Stimulated activated CD4-positive, alpha-beta T cell treated with anti-CD3 and anti-CD28 coated beads, Interleukin-2, amount 100 ng/mL, for 4 hours (primary cell): ENCODE measurements at places on chromosomes 11 and 22.

DNA sequence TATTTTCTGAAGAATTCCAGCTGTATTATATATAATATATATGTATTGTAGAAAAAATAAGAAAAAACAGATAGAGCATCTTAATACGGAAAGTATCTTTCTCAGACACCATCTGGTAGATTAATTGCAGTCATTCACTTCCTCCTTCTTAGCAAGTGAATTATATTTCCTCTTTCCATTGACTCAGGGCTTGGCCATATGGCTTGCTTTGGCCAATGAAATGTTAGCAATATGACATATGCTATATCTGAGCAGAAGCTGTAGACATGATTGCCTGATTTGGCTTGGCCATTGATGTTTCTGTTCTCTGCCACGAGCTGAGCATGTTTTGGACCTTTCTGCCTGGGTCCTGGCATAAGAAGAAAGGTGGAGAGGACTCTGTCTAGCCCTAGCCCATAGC lies 34.4 kb upstream of the ZBED5 start:
- DNase-seq, result no peak

DNA sequence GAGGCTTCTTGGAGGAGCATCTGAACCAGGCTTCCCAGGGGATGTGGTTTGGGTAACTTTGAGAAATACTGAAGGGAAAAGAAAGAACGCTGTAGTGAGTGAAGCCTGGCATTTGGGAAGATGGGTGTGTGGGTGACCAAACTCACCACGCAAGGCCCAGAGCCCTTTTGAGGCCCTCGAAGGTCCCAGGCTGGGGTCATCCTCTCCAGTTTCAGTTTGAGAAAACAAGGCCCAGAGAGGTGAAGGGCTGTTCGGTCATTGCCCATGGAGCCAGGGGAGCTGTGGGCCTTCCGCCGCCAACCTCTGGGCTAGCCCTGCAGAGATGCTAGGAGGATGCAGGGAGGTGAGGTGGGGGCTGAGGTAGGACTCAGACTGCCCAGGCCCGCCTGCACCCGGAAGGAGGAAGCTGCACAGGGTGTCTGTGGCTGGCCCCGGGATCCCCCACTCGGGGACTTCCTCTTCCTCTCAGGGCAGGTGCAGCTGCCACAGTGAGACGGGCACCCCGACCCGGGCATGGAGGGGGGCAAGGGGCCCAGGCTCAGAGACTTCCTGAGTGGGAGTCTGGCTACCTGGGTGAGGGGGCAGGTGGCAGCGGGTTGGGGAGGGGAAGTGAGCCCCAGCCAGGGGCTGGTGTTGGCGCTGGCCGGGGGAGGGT lies at the start of gene CCDC88B:
CCDC88B (plus strand) TSS at position 451 of the 655 bp plus-strand sequence; CDS start at position 514, 63 bp downstream.
- peak; percentile 66 for DNase-seq

- DNase-seq, result no peak
These were observed 11.8 kb downstream of the C11orf96 start for GRCh38 chr11:43954241-43954640.

DNA sequence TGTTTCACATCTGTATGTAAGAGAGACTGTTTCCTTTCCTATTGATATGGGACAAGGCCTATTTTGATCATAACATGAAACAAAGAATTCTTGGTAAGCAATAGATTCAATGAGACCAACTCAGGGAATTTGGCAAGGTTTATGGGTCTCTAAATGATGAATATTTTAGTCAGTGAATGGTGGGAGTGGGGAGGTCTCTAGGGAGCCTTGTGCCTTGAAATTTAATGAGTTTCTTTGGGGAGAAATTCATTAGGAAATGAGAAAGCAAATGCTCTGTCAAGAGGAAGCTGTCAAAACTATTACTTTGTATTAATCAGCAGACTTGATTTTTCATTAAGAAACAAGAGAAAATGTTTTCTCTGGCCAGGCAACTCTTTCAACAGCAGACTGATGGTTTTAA lies 921.7 kb upstream of the API5 start:
- no peak for DNase-seq

DNA sequence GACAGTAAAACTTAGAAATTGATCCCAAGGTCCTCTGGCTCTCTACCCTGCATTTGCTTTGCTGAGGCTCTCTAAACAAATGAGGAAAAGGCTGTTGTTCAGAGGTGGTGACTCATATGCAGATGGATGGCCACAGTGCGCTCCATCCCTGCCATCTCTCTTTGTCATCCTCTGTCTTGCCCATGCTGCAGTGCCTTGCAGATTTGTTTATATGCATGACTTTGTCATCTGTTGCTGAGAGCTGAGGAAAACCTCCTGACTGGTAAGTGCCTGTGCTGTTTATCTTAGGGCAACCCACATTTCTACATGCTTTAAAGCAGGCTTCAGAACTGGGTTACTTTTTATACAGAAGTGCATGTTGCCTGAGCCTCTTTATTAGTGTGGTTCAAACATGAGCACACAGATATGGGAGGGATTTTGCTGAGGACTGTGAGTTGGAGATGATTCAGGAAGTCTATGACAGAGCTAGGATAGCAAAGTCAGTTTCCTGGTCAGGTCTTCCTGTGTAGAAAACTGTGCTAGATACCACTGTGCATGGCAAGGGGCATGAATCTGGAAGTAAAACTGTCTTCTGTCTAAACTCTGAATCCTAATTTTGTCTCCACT lies 57.4 kb downstream of the JAM3 start:
- no peak for DNase-seq

DNA sequence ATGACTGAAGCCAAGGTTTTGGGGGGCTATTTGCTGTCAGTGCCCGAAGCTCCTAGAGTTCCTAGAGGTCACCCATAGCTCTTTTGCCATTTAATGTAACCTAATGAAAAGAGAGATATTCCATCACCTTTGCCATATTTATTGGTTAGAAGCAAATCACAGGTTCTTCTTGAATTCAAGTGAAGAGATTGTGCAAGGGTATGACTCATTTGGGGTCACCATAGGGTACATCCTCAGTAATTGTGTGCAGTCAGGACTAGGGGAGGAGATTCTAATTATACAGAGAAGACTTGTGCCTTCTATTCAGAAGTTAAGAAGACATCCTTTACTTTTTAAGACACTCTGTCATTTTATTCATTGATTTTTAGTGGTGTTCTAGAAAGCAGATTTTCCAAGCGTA lies 6.9 kb upstream of the PRAME start:
- DNase-seq, result no peak

DNA sequence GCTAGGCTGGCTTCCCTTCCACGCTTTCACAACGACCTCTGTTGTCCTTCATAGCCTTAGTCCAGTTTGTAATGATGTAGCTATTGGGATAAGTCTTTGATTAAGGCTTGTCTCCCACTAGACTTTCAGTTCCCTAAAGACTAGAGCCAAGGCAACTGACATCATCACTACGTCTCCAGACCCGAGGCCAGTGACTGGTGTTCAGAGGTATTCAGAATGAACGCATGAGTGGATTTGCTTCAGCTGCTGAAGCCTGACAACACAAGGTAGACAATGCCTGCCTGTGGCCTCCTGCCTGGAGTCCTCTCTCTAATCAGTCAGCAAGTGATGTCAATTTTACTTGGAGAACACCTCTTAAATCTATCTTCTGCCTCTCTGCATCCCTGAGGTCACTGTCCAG lies 13.6 kb downstream of the EFCAB6 start:
- DNase-seq, result no peak

DNA sequence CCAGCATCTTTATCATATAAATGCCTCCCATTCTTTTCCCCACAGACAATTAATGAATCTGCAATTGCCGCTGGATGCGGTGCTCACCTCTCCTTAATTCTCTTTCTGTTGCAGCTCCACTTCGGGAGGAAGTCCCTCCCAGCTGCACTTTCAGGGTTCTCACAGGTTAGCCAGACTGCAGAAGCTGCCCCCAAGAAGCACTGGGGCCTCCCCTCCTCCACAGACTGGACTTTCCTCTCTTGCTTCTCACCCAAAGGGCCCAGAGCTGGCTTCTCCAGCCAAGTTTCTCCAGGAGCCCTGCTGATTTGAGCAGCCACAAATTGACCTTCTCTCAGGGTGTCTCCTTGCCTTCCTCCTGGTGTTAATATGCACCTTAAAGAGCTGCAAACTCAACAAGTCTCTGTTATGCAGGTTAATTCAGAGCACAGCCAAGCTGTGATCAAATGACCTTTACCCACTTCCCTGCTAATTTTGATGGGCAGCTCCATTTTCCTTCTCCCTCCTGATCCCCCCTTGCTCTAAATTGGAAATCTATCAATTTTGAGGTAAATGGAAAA lies 298.9 kb downstream of the BUD13 start:
- DNase-seq, result no peak

- DNase-seq, result no peak
These were observed 1.9 kb upstream of the GRAMD1B start for GRCh38 chr11:123428116-123428715.

DNA sequence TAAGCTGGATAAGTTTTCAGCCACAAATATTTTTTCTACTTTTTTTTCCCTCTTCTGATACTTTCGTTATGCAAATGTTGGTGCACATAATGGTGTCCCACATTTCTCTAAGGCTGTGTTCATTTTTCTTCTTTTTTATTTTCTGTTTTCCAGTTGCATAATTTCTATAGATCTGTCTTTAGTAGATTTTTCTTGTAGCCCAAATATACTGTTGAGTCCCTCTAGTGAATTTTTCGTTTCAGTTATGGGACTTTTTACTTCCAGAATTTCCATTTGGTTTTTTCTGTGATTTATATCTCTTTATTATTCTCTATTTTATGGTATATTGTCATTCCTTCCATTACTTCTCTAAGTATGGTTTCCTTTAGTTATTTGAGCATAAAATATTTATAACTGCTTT lies 72.0 kb downstream of the SWAP70 start:
- DNase-seq, result no peak

- DNase-seq, result no peak
These were observed 24.1 kb downstream of the IRAG1 start for GRCh38 chr11:10669258-10670033.

GRCh38 chr11:19746086-19746485 lies 33.4 kb downstream of the NAV2 start:
- no peak for DNase-seq

DNA sequence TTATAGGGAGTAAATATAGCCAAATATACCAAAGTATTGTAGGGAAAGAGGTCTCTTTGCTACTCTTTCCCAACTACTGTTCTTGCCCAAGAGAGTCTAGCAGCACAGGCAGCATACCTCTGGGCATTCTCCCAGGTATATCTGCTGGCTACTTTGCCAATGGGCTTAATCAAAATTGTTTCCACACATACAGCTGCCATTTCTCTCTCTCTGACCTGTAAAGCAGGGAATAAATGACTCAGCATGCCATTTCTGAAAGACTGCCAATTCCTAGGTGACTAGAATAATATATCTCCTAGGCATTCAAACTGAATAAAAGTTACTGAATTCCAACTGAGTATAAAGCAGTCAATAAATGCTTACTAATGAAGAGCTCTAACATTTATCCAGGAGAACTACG lies 44.6 kb downstream of the RDX start:
- no peak for DNase-seq

DNA sequence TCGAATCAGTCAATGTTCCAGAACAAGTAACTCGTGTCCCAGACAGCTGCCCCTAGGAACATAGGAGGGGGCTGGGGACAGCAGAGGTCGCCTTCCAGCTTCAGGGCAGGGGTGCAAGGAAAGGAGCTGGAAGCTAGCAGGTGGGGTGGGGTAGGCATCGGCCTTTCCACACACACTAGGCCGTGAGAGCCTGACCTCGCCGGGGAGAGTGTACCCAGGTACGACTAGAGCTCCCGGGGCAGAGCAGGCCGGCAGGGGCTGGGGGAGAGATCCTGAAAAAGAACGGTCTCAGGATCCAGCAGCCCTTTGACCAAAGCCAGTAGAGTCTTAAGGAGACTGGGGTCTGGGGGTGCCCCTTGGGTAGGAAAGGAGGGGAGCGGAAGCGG lies 1127.5 kb downstream of the BRD1 start:
- DNase-seq, result no peak

- DNase-seq, result no peak
These were observed 263.0 kb downstream of the OPCML start for GRCh38 chr11:133269267-133269666.

- DNase-seq, result no peak
These were observed 22.6 kb downstream of the GDPD4 start for GRCh38 chr11:77278595-77279506.

- no peak for DNase-seq
These were observed 52.9 kb upstream of the PRODH start for GRCh38 chr22:18988958-18989357.

DNA sequence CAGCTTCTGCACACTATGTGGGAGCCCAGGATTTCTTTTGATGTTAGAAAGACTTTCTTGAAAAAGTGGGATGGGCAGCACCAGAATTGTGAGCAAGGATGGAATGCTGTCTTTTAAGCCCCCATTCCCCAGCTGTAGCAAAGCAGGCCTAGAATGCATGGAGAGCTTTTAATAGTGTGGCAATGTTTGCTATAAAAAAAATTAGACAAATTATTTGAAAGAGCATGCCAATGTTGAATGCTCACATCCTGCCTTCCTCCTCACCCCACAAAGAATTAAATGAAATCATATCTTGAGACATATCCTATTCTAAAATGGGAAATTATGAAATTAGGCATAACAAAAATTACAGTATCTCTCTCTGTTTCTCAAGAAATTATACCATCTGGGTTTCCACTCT lies 154.7 kb downstream of the C11orf91 start:
- no peak for DNase-seq

GRCh38 chr11:119874660-119875238 lies 145.7 kb upstream of the NECTIN1 start:
- no peak for DNase-seq

GRCh38 chr11:81874635-81875034 lies 859.0 kb downstream of the FAM181B start:
- DNase-seq, result no peak

GRCh38 chr11:8679006-8679405 lies 3.5 kb downstream of the TRIM66 start:
- DNase-seq, result no peak

DNA sequence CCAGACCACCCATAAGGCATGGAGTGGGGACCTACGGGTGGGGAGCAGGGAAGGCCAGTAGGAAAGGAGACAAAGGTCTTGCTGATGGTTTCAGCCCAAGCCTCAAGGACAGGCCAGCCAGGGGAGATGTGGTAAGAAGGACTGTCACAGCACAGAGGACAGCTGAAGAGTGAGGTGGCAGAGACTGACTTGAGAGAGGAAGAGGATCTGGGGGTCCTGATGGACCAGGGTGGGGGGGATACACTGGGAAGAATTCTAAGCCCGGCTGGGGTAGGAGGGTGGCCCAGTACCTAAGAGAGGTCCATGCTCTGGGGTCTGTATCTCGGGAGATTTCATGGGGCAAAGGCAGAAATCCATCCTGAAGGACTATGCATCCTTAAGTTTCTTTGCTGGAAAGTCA lies 66.1 kb upstream of the THY1 start:
- no peak for DNase-seq
